Stimulated activated CD4-positive, alpha-beta T cell treated with anti-CD3 and anti-CD28 coated beads, Interleukin-12 subunit alpha, Interleukin-12 subunit beta, amount 100 ng/mL, for 24 hours (primary cell): ENCODE measurements at places on chromosomes 4 and X.

DNA sequence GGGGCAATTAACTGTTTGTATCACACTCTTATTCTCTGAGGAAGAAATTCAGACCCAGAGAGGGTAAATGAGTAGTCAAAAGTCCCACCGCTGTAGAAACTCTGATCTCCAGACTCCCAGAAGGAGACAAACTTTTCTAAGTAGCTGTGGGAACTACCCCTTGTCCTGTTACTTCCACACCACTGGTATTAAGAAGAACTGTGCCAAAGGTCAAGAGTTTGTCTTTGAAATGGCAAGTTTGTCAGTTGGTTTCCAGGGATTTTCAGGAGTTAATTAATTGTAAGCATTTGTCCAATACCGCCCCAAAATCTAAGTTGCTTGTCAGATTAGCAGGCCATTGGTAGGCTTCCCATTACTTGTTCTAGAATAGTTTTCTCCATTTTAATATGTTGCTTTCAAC, 85.7 kb downstream of the GC start:
- DNase-seq: no peak

GRCh38 chr4:49000806-49001205, 14.7 kb downstream of the CWH43 start:
- DNase-seq: no peak

DNA sequence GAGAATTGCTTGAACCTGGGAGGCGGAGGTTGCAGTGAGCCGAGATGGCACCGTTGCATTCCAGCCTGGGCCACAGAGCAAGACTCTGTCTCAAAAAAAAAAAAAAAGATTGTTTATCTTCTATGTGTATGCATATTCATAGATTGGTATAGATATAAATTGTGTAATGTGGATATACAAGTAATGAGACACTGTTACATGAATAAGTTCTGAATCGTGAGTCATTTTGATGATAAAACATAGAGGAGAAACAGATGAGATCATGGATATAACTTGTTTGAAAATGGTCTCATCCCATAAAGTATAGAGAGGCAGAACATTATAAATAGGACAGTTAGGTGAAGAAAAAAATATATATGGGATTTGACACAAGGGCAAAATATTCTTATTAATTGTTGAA, 628.0 kb downstream of the IL1RAPL1 start:
- no peak for DNase-seq

DNA sequence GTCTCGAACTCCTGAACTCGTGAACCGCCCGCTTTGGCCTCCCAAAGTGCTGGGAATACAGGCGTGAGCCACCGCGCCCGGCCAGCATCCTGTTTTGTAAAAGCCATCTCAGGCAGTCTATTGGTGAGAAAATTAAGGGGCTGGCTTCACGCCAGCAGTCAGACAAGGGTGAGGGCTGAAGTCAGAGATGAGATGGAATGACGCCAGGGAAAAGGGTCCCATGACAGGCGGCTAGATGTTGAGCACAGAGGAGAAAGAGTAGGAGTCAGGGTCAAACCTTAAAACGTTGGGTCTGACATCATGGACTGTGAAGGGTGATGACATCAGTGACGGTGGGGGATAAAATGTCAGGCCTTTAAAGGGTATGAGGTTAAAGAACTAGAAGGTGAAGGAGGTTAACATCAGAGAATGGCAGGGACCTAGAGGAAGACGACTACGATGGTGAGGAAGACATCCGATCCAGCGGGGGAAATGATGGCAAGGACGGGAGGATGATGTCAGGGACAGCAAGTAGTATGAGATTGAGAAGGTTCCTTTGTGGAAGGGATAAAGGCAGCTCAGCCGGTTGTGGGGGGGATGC, 504 bp upstream of the RBM3 start:
- DNase-seq: no peak

- DNase-seq: no peak
Measured at GRCh38 chr4:89303814-89304388, 3.7 kb downstream of the GPRIN3 start.
